GM12878 (cell line): ENCODE measurements at places on chromosomes 7 and 10. TPM values are rescaled to one million over a fixed set of nuclear protein-coding genes. Genes with fewer than 3 reads are reported as not detected.

Gene LRRD1
- polyA plus RNA-seq: not detected in 2 replicates

Gene HTR7
- not detected in 2 replicates for polyA plus RNA-seq

Gene LAMB1
- 1.3 and 1.6 TPM in 2 replicates for polyA plus RNA-seq

Gene CACNB2
- polyA plus RNA-seq: 1.3 and 1.5 TPM in 2 replicates

Gene MSANTD7
- polyA plus RNA-seq: 16.2 and 17.8 TPM in 2 replicates
